Right forelimb (tissue), 1 donor: ENCODE measurements at places on chromosomes 13 and 19.

DNA sequence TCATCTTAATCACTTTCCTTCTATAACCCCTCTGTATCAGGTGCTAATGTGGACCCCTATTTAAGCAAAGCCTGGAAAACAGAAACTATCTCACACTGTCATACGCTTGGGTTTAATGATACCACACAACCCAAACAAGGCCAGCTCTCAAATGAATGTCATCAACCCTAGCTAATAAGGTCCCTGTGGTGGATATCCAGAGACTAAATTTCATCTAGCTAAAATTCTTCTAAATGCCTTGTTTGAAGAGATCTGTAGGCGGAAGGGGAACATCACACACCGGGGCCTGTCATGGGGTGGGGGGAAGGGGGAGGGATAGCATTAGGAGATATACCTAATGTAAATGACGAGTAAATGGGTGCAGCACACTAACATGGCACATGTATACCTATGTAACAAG is 95.5 kb downstream of the FOXO1 start:
- DNase-seq, result no peak

DNA sequence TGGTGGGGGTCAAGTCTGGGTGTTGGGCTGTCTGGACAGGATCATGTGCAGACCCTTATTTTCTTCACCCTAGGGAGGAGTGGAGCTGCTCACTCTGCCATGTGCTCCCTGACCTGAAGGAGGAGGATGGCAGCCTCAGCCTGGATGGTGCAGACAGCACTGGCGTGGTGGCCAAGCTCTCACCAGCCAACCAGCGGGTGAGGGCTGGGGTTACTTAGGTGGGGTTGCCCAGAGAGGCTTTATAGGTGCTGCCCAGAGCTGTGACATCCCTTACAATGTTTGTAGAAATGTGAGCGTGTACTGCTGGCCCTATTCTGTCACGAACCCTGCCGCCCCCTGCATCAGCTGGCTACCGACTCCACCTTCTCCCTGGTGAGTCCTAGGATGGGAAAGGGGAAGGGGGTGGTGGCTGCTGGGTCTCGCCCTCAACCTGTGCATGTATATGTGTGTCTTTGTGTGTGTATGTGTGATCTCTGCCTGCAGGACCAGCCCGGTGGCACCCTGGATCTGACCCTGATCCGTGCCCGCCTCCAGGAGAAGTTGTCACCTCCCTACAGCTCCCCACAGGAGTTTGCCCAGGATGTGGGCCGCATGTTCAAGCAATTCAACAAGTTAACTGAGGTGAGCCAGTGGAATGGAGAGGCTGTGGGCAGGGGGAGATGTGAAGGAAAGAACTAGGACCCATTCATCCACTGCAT is 5.1 kb downstream of the CHMP2A start:
- DNase-seq, result no peak

- DNase-seq, result no peak
Measured at GRCh38 chr13:20209948-20210347, 17.2 kb upstream of the GJB2 start.

GRCh38 chr13:110690516-110690915 is 15.4 kb downstream of the CARS2 start:
- no peak for DNase-seq

DNA sequence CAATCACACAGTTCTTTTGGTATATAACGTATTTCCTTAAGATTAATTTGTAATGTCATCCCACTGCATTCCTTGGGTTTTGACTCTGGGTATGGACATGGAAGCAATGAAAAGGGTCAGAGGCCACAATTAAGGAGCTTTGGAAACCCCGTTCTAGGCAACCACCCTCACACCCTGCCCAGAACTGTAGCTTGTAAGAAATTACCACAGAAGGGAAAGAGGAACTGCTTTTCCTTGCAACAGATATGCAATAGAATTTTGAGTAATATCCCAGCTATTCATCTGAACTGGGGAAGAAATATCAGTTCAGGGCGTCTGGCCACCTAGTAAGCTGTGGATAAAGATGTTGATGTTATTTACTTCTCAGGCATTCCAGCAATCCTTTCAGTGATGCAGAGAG is 985 bp upstream of the CLC start:
- DNase-seq, result no peak

- DNase-seq, result peak; percentile 88
Measured at GRCh38 chr19:1028062-1028926, 1.9 kb downstream of the CNN2 start.
